ENCODE measurements at places on chromosomes 5 and 9.
A peak's percentile ranks its signal among the peaks of the same experiment; 100 is the strongest.

DNA sequence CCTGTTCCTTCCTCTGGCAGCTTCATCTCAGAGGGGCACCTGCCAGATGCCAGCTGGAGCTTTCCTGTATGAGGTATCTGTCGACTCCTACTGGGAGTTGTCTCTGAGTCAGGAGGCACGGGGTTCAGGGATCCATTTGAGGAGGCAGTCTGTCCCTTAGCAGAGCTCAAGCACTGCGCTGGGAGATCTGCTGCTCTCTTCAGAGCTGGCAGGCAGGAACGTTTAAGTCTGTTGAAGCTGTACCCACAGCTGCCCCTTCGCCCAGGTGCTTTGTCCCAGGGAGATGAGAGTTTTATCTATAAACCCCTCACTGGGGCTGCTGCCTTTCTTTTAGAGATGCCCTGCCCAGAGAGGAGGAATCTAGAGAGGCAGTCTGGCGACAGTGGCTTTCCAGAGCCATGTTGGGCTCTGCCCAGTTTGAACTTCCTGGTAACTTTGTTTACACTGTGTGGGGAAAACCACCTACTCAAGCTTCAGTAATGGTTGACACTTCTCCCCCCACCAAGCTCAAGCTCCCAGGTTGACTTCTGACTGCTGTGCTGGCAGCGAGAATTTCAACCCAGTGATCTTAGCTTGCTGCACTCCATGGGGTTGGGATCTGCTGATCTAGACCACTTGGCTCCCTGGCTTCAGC lies 11.8 kb upstream of the ITGA2 start:
- no peak overlapping the region for H3K27ac ChIP-seq
- H3K36me3 ChIP-seq: no peaks in the 10 kb centered on the region
- no peak for DNase-seq
- no peak overlapping the region for H3K4me3 ChIP-seq
- H3K27me3 ChIP-seq: no peaks in the 10 kb centered on the region

GRCh38 chr9:108869092-108869725 lies 7.1 kb downstream of the ACTL7A start:
- DNase-seq: peak; percentile 59
- H3K27ac ChIP-seq: no peak overlapping the region
- H3K4me3 ChIP-seq: no peak overlapping the region
- peaks cover 11% of the 10 kb centered on the region for H3K4me1 ChIP-seq
- no peaks in the 10 kb centered on the region for H3K27me3 ChIP-seq

DNA sequence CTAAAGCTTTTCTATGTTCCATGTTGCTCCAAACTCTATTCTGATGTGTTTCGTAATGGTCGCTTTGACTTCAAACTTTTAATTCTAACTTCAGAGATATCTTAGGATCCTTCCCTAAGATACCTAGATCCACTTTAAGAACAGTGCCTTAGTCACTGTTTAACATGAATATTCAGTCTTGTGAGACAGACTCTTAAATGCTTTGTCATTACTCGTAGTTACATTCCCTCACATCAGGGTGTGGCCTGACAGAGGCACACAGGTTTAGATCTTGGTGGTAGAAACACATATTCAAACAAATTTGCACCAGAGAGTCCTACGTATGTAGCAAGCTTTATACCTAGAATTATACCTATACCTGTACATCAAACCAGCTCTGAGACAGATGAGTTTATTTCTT lies 687.0 kb upstream of the C9orf72 start:
- no peaks in the 10 kb centered on the region for H3K27me3 ChIP-seq
- H3K4me1 ChIP-seq: peaks cover 12% of the 10 kb centered on the region
- no peak overlapping the region for H3K27ac ChIP-seq
- peak; percentile 33 for DNase-seq
- H3K4me3 ChIP-seq: no peak overlapping the region

DNA sequence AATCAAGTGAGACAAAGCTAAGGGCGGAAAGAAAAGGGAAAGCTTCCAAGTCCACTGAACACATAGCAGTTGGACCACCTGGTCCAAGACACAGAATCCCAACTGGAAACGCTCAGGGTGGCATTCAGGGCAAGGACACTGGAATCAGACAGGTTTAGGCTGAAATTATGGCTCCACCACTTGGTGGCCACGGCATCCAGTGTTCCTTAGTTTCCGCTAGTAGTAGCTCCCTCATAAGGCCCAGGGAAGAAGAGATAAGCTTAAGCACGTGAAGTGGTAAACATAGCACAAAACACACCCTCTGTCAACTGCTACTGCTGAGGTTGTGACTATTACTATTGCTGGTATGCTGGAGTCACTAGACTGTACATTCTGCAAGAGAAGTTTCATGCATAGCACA lies 209.4 kb downstream of the GLIS3 start:
- peak; percentile 25 for DNase-seq
- peaks cover 8% of the 10 kb centered on the region for H3K4me1 ChIP-seq
- no peak overlapping the region for H3K4me3 ChIP-seq
- no peak overlapping the region for H3K27ac ChIP-seq

GRCh38 chr5:109946610-109947009 lies 256.9 kb downstream of the MAN2A1 start:
- H3K36me3 ChIP-seq: no peaks in the 10 kb centered on the region
- no peaks in the 10 kb centered on the region for H3K27me3 ChIP-seq
- H3K4me1 ChIP-seq: peaks cover 22% of the 10 kb centered on the region
- no peak overlapping the region for H3K27ac ChIP-seq

DNA sequence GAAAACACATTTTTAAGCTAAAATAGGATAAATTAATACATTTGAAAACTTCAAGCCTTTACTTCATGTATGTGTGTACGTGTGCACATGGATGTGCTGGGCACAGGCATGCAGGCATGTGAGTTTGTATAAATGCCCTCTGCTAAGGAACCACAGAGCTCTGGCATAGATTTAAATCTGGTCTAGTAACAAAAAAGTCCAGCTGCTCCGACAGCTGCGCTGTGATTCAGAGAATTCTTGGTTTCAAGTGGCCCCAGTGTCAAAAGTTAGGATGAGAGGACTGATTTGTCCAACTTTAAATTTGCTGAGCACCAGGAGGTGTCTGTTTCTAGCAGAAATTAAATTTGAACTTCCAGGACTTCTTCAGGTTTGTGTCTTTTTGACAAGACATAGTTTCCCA lies 203.7 kb upstream of the TUT7 start:
- no peak for DNase-seq
- H3K4me1 ChIP-seq: no peaks in the 10 kb centered on the region
- H3K4me3 ChIP-seq: no peak overlapping the region
- no peak overlapping the region for H3K27ac ChIP-seq
- H3K27me3 ChIP-seq: peaks cover 27% of the 10 kb centered on the region
- no peaks in the 10 kb centered on the region for H3K36me3 ChIP-seq
